Astrocyte (in vitro differentiated cells and primary cell): ENCODE measurements at places on chromosomes 5 and 9. TPM values are rescaled to one million over a fixed set of nuclear protein-coding genes. Genes with fewer than 3 reads are reported as not detected.

The GRXCR2 gene
- total RNA-seq, result not detected in 2 replicates

The ARHGAP26 gene
- 4.7 and 5.6 TPM in 2 replicates for total RNA-seq

The DDX4 gene
- total RNA-seq, result not detected in 2 replicates

The BAAT gene
- 8.9 and 9.5 TPM in 2 replicates for total RNA-seq

The LAMC3 gene
- total RNA-seq, result 0.20 and 0.55 TPM in 2 replicates

The OTULINL gene
- total RNA-seq, result 2.8 and 4.7 TPM in 2 replicates

The ECSCR gene
- total RNA-seq, result 0.96 and 1.00 TPM in 2 replicates

The PCDHGC3 gene
- total RNA-seq, result 84.7 and 100.0 TPM in 2 replicates

The FOXD4L5 gene
- 0.11 TPM in 1 of 2 replicates, not detected in the other for total RNA-seq

The TMEM215 gene
- total RNA-seq, result 1.4 and 3.0 TPM in 2 replicates

The ACTBL2 gene
- total RNA-seq, result 11.6 and 11.8 TPM in 2 replicates

The SLC25A48 gene
- not detected in 2 replicates for total RNA-seq

The PCDHGA6 gene
- 0.22 and 0.41 TPM in 2 replicates for total RNA-seq

The PRDM9 gene
- not detected in 2 replicates for total RNA-seq

The PCDHGC4 gene
- total RNA-seq, result 6.6 and 7.4 TPM in 2 replicates

The SLC36A2 gene
- total RNA-seq, result not detected in 2 replicates

The ADCY2 gene
- total RNA-seq, result 3.7 and 5.7 TPM in 2 replicates

The LTC4S gene
- total RNA-seq, result 1.2 and 1.3 TPM in 2 replicates

The LYSMD3 gene
- total RNA-seq, result 25.4 and 26.9 TPM in 2 replicates

The C9orf50 gene
- total RNA-seq, result 0.41 TPM in 1 of 2 replicates, not detected in the other

The VCP gene
- 366 and 390 TPM in 2 replicates for total RNA-seq

The DNAI1 gene
- total RNA-seq, result 0.58 and 1.8 TPM in 2 replicates

The FABP6 gene
- 0.53 TPM in 1 of 2 replicates, not detected in the other for total RNA-seq

The CDH9 gene
- total RNA-seq, result not detected in 2 replicates

The EIF4EBP3 gene
- total RNA-seq, result 2.4 and 3.6 TPM in 2 replicates

The SLC25A2 gene
- 0.19 and 0.25 TPM in 2 replicates for total RNA-seq

The WHRN gene
- 9.4 and 10.2 TPM in 2 replicates for total RNA-seq

The C5orf58 gene
- total RNA-seq, result not detected in 2 replicates

The ALDH7A1 gene
- 85.5 and 90.6 TPM in 2 replicates for total RNA-seq

The SHOC1 gene
- total RNA-seq, result not detected in 2 replicates

The DMGDH gene
- not detected in 2 replicates for total RNA-seq

The FGD3 gene
- total RNA-seq, result 0.09 TPM in 1 of 2 replicates, not detected in the other

The RBM27 gene
- total RNA-seq, result 21.1 and 24.4 TPM in 2 replicates
